Stimulated activated CD8-positive, alpha-beta memory T cell treated with anti-CD3 and anti-CD28 coated beads, Interleukin-7, amount 100 ng/mL, for 4 hours (primary cell): ENCODE measurements at places on chromosomes 11 and 22.

- no peak for DNase-seq
Measured at GRCh38 chr11:78414321-78415051, 3.1 kb downstream of the GAB2 start.

DNA sequence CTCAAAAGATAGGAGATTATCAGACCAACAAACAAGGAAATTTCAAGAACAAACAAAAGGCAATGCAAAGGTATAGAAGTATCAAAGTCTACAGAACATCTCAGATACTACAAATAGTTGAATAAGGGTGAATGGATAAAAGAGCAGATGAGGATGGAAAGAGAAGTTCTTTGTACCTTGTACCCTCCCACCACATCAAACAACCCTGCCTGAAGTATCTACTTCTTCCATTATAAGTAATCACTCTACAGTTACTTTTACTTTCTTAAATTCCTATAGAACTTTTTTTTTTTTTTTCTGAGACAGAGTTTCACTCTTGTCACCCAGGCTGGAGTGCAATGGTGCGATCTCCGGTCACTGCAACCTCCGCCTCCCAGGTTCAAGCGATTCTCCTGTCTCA, 35.1 kb downstream of the MTMR2 start:
- no peak for DNase-seq

DNA sequence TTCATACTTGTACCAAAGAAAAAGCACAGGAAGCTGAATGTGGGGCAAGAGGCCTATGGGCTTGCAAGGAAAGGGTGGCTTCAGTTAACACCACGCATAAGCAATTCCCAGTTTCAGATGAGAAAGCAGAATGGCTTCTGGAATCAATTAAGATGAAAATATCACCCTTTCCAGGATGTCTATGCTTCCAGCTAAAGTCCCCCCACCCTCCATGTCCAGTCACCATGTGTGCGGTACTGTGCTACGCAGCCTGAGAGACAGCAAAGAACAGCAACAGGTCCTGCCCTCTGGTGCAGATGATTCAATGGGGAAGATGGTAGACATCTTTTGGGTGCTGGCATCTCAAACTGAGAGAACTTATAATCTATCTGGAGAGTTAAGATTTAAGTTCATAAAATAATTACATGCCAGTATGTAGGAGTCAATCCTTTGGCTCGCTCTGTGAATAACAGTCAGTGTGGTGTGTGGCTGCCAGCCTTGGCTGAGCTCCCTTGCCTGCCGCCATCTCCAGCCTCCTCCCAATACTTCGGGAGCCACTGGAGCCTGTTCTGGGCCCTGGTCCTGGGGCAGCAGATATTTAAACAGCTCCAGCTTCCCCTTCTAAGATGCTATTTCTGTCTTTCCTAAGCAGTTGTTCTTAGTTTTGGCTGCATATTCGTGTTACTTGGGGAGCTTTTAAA, 44.5 kb downstream of the ME3 start:
- DNase-seq, result no peak

GRCh38 chr11:68118706-68119448, 2.3 kb downstream of the CHKA start:
- DNase-seq, result no peak

GRCh38 chr11:113507341-113507740, 32.1 kb upstream of the DRD2 start:
- no peak for DNase-seq

DNA sequence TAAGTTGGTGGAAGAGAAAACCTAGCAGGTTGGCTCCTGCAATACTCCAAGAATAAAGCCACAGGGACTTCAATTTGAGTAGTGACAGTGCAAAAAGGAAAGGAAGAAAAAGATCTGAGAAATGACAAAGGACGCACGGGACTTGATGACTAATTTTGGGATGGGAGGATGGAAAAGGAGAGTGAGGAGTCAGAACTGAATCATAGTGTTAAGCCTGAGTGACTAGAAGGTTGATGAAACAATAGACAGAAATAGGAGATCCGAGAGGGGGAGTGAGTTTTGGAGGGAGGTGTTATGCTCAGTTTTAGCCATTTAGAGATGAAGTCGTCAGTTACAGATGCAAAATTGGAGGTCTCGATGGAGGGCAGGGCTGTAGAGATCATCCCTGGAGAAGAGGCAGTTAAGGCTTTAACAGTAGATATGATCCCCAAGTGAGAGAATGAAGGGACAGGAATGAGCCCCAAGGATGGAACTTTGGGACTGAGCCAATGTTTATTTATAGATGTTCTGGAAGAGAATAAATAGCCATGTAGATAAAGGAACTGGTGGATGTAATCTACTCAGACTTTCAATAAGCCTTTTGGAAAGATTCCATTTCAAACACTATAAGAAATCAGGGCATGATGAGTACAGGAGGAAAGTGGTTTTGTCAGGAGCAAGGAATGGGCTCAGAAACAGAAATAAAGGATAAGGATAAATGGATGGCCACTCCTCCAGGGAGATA, 108.9 kb upstream of the NCAM1 start:
- no peak for DNase-seq

DNA sequence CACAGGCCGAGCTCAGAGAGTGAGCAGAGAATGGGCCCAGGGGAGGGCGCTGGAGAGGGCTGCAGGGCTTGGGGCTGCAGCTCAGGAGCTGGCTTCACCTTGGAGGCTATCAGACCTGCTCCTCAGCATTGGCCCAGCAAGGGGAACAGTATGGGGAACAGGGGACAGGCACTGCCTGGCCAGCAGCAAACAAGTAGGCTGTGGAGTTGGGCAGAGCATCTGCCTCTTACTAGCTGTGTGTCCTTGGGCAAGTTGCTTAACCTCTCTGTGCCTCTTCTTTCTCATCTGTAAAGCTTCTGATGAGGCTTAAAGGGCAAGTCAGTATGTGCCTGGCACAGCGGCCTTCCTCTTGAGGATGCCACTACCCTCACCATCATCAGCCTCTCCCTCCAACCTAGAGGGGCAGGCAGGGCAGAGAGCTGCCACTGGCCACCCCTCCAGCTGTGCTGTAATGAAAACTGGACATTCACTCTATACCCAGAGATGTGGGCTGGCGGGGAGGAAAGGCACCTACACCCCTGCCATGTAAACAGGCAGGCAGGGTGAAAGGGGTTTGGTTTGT, 7.5 kb upstream of the CDKN1C start:
- DNase-seq, result no peak

GRCh38 chr11:695538-696248, at the start of gene TMEM80:
Gene TMEM80, plus strand, starts transcription at chr11:695816. Its CDS starts 12 bp downstream, at chr11:695828.
- DNase-seq, result peak; percentile 88

- no peak for DNase-seq
Measured at GRCh38 chr11:122637541-122637940, 18.0 kb upstream of the UBASH3B start.

DNA sequence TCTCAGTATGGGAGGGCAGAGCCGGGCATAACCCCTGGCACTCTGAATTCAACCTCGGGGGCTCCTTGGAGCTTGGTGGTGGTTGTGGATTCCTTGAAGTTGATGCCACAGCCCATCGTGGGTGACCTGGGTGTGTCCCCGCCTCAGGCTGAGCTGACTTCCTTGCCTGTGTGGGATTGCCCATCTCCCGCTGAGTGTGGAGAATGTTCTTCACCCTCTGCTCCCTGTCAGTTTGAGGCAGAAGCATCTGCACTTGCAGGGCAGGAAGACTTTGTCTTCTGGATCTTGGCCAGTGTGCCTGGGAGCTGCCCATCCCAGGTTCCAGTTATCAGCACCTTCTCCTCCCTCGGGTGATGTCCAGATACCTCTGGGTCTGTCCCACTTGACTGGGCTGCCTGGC, 25.3 kb downstream of the CD82 start:
- DNase-seq, result no peak

DNA sequence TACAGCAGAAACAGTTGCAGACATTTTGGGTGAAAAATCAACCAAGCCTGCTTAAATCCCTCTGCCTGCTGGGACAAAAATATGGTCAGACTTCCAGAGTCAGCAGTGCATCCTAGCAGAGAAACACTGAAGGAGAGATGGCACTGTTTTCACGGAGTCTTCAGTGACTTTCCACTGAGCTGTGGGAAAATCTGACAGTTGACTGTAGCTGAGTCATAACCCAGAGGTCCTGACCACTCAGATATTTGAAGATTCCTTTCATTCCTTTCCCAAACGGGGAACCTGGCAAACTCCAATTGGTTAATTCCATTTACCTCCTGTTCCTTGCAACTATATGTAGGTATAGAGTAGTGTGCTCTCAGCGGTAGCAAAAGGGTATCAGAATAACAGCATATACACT, 20.9 kb upstream of the UPB1 start:
- DNase-seq, result no peak

GRCh38 chr11:68206211-68206610, 6.9 kb downstream of the KMT5B start:
- no peak for DNase-seq

GRCh38 chr22:43173566-43173965, 13.4 kb downstream of the TTLL12 start:
- DNase-seq, result no peak

DNA sequence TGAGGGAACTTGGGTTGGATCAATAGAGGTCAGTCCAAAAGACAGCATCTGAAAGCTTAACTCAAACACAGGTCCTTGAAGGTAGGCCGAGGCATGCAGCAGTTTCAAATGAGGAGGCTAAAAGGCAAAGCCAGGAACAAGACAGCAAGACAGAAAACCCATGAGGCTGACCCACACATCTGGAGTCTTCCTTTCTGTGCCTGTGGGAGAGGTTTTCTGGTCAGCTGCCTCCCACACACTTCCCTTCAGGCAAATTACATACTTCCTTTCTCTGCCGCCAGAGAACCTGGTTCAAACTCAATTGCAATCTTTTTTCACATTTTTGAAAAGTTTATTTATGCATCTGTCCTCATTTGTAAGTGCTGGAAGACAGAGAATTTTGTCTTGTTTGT, 29.8 kb upstream of the CRTAM start:
- no peak for DNase-seq

DNA sequence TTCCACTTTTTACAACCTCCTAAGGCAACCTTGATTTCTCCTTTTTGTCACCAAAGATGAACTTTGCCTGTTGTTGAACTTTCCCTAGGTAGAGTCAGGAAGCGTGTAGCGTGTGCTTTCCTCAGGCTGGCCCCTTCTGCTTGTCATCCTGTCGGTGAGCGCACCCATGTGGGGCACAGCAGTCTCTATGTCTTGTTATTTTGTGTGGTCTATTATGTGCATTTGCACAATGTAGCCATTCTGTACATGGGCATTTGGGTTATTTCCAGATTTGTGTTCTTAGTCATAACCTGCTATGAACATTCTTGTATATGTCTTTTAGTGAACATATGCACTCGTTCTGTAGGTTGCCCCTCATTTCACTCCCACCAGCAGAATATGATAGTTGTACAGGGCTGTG, 34.9 kb downstream of the CABIN1 start:
- DNase-seq, result no peak

DNA sequence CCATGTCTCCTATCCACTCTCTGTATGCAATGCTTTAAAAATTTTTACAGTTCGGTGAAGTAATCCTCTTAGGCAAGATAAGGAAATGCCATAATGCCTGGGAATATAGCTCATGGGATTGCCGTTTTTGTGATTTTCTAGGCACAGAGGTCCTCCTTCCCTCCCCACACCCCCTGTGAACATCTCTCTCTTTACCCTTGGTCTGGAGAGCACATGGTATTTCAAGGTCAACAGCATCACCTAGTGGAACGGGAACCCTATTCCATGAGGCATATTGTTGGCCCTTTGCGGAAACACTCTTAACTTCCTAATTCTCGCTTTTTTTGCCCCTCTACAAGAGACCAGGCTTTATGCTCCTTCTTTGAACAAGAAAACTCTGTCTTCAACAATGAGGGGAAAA, 8.8 kb downstream of the NXPE4 start:
- DNase-seq, result no peak

GRCh38 chr11:86724137-86724536, 51.7 kb upstream of the ME3 start:
- no peak for DNase-seq

DNA sequence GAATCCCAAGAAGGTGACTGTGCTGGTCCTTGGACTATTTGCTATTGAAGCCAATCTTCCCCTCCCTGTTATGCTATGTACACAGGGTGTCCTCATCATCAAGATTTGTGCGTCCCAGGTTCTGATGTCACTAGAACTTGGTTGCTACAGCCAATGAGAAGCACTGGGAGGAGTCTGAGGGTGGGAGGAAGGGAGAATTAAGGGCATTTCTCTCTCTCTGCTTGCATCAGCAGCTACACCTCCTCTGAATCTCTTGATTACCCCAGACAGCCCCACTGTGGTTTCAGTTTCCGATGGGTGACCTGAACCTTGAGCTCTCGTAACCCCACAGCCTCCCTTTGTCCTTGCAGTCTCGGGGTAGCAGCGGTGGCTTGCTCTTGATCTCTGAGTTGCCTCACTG, 212.4 kb upstream of the SESN3 start:
- no peak for DNase-seq

DNA sequence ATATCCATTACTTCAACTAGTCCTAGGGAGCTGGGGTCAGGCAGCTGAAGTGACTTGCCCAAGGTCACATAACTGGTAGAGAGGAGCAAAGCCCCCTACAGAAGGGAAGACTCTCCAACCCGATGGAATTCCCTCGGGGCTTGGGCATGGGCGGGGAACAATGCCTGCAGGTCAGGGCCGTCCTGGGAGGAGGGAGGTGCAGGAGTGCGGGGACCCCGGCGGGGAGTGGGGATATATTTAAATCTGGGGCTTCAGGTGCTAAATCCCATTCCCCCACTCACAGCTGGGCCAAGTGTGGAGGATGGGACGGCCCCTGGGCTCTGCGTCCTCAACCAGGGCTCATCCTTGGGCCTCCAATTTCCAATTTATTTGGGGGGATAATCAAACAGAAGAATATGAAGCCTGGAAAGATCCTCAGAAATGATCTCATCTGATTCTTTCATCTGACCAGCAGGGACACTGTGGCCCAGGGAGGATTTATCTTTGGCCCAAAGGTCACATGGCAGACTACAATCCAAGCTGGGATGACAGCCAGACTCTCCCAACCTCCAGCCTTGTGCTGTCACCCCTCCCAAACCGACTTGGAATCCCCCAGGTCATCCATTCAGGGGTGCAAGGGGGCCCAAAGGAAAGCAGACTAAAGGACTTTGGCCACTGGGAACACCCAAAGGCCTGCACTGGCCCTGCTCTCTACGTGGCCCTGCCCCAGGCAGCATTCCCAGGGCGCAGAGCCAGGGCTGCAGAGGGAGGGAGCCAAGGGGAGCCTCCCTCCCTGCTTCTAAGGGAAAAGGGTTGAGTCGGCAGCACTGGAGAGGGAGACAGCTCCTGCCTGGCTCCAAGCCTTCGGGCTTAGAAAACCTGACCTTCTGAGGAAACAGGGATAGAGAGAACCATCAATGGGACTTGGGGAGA, 8.7 kb upstream of the C1QTNF6 start:
- DNase-seq, result no peak

GRCh38 chr22:42641801-42642413, 1.5 kb upstream of the ATP5MGL start:
- DNase-seq, result no peak

- DNase-seq, result no peak
Measured at GRCh38 chr11:113615098-113615497, 91.0 kb downstream of the TMPRSS5 start.

DNA sequence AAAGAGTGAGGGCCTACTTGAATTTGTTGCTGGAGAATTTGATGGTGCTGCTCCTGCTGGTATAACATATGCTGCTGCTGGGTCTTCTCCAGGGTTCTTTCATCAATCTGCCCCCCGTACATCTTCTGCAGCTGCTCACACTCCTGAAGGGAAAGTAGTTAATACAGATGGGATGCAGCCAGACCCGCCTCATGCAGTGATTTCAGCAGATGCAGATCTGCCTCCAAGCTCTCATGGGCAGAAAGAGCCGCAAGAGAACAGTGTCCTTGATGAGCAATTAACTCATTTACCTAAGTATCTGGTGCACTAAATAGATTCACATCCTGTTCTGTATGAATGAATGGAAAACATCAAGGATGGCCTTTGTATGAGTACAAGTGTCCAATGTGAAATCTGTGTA, 24.8 kb upstream of the APOA1 start:
- DNase-seq, result no peak

GRCh38 chr22:25137577-25138525, 61.8 kb upstream of the CRYBB3 start:
- DNase-seq, result no peak
